ENCODE measurements at places on chromosomes 12 and 14.

DNA sequence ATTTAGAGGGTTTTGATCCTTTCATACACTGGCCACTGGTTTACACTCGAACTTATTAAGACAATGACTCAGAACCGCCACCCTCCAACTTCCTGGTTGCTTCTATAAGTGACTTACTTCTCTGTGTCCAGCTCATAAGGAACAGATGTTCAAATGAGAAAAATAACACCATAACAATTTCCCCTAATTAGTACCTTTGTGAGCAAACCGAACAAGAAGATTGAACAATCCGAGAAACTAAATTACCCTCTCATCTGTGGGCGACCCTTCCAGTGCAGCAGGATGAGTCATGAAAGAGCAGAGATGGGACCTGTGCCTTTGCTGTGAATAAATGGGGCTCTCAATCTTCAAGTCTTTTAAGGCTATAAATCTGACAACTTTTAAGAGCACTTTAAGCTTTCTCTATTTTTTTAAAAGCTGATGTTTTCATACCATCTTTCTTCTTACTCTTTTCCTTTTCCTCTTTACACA lies 146.8 kb upstream of the RASSF8 start:
- DNase-seq: peak; percentile 56

GRCh38 chr14:21965042-21965441 lies 291.4 kb upstream of the OR4E1 start:
- DNase-seq: no peak

DNA sequence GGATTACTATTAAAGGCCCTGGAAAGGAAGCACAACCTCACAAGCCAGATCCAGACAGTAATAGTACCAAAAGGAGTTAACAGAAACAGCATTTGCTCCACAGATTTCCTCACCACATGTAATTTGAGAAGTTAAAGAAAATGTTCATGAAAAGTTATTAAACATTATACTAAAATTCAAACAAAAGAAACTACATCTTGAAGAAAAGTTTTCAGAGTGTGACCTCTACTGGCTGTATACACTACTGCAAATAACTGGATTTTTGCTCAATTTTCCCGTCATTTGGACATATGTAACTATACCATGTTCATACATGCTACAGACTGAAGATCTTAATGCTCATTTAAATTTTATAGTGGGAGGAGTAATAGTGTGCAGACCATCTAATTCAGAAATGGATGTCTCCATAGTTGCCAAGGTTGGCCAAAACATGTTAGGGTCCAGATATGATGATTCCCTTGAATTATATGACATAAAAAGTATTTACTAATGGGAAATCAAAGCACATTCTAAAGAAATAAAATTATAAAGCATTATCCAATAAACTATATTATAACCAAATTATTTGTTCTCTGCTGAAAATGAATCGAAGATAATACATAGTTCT lies 5.6 kb downstream of the KRR1 start:
- DNase-seq: peak; percentile 42

GRCh38 chr12:81337886-81338285 lies 260.0 kb downstream of the ACSS3 start:
- DNase-seq: no peak

DNA sequence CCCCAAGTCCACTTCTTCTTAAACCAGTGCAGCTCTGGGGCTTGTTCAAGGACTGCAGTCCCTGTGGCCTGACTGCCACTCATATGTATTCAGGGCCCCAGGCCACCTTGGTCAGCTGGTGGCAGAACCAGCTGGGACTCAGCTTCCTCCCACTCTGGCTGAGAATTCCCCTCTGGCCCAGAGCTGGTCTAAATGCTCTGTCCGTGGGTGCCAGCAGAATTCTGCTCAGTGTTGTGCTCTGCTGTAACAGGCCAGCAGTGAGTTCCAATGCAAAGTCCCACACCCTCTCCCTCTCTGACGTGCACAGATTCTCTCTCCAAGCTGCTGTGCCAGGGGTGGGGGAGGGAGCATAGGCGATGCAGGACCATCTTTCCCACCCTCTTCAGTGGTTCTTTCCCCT lies 210.4 kb upstream of the RGS6 start:
- peak; percentile 39 for DNase-seq

DNA sequence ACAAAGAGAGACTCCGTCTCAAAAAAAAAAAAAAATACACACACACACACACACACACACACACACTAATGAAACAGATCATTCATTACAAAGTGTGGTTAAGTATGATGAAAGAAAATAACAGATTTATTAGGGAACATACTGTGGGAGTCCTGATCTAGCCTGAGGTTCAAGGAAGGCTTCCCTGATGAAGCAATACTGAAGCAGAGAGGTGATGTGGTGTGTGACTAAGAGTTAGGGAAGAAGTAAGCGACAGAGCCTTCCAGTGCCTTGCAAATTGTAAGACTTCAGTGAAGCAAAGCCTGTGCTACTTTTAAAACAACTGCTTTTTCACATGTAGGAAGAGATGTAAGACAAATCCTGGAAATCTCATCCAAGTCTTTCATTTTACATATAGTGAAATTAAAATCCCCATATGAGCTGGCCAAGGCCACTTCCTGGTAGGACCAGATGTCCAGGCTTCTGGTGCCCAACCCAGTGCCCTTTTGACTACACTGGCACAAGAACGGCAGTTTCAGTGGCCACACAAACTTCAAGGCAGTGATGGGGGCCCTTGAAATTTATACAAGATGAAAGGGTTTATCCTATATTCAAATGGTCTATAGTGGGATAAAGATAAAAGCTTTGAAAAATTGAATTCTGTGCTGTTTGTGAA lies 86.2 kb downstream of the STON2 start:
- peak; percentile 26 for DNase-seq

- DNase-seq: peak; percentile 20
These were observed 32.9 kb downstream of the TCHP start for GRCh38 chr12:109932878-109933503.

GRCh38 chr14:53265025-53265424 lies 111.9 kb upstream of the DDHD1 start:
- DNase-seq: no peak

DNA sequence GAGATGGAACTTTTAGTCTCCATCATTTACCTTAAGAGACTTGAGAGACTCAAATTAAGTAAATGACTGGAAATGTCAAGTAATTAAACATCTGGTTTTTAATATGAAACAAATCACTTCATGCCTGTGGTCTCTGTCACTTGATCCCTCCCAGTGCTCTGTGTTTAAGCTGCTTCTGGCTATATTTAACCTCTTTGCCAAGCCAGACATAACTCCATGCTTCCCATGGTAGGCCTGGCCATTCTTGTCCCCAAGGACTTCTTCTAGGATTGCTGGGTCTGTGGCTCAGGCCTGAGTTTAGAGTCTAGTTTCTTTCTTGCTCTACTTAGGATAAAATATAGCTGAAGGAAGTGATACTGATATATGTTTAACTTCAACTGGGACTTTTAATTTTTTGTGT lies 1013.6 kb downstream of the FLRT2 start:
- peak; percentile 1 for DNase-seq

GRCh38 chr12:65287426-65287825 lies 8.9 kb downstream of the MSRB3 start:
- DNase-seq: no peak

DNA sequence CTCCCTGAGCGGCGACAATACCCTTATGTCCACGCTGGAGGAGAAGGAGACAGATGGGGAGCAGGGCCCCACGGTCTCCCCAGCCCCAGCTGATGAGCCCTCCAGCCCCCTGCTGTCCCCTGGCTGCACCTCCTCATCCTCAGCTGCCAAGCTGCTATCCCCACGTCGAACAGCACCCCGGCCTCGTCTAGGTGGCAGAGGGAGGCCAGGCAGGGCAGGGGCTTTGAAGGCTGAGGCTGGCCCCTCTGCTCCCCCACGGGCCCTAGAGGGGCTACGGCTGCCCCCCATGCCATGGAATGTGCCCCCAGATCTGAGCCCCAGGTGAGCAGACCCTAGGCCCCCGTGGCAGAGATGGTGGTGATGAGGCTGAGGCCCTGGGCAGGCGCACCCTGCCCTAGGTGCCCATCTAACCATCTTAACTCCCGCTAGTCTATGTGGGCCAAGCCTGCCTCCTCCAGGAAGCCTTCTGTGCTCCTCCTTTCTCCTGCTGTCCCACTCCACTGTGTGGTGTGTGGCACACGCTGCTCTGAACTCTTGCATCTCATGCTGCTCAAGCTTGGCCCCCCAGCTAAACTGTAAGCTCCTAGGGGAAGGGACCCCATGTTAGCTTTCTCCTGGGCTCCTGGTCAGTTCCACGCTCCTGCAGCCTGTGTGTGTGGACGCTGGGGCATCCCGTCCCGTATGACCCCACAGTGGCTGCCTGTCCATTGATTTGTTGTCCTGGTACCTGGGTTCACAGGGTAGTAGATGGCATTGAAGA lies 12.1 kb downstream of the MCRS1 start:
- DNase-seq: no peak

DNA sequence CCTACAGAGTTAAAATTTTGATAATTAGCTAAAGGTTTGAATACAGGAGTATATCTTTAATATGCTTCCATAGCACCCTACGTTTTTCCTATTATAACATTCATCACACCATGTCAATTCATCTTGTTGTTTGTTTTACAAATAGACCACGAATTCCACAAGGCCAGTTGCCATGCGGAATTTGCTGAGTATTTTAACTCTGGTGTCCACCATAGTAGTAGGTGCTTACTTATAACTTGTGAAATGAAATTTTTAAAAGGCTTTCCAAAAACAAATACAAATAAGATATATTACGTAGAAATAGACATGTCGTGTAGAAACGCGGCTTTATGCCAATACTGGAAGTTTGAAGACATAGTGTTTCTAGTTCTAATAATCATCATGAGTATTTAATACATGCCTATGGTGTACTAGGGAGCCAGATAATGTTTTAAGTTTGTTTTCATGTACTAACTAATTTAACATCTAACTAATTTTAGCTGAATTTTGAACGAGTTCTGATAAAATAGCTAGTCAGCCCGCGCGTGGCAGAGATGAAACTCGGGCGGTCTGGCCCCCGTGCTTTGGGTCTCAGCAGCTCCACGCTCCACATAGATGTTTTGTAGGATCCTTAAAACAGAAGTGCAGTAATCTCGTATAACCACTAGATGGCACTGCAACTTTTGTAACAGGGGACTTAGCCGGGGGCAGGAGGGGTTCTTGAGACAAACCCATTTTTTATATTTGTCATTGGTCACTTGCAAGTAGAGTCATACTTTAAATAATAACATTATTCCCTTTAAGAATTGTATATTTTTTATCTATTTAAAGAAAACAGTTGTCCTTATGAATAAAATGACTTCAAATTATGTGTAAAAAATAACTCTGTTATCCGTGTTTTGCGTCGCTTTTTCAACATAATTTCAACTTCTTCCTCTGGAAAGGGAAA lies 10.2 kb downstream of the CD69 start:
- DNase-seq: peak; percentile 61

DNA sequence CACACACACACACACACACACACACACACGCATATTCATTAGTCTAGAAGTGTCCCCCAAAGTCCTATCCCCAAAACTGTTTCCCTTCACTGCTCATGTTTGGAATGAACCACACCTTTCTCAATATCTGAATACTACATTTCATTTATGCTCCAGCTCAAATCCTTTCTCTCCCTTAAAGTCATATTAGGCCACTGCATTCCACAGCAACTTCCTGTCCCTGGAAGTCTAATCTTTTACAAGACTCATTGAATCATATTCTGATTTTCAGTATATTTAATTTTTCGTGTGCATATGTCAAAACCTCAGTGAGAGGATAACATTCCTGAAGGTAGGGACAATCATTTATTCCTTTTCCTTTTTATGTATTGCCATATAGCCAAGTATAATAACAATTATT lies 155.6 kb upstream of the LMNTD1 start:
- no peak for DNase-seq

DNA sequence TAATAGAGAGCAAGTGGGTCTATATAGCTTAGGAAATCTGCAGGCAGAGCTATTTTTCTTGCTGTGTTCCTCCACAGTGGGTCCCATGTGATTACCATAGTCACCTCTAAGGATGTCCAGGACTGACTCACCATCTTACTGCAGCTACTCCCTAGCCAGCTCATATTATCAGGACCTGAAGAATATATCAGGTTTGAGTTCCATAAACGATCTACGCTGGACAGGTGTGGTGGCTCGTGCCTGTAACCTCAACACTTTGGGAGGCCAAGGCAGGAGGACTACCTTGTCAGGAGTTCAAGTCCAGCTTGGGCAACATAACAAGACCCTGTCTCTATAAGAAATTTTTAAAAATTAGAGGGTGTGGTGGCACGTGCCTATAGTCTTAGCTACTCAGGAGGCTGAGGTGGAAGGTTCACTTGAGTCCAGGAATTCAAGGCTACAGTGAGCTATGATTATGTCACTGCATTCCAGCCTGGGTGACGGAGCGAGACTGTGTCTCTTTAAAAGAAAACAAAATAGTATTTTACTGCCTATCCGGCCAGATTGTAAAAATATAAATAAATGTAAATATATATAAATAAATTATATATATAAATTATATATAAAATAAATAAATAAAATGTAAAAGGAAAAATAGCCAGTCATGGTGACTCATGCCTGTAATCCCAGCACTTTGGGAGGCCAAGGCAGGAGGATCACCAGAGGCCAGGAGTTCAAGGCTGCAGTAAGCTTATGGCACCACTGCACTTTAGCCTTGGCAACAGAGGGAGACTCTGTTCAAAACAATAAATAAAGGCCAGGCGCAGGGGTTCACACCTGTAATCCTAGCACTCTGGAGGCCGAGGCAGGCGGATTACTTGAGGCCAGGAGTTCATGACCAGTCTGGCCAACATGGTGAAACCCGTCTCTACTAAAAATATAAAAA lies 6.9 kb upstream of the SPRYD4 start:
- DNase-seq: no peak

DNA sequence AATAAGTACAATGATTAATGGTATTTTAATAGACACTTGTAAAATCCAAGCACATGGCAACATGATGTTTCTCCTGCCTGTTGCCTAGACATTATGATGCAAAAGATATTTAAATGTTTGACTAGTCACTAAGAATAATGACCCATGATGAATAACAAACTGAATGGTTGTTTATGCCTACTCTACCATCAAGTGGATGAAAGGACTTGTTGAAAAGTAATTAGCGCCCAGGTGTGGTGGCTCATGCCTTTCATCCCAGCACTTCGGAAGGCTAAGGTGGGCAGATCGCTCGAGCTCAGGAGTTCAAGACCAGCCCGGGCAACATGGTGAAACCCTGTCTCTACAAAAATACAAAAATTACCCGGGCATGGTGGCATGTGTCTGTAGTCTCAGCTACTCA lies 30.7 kb downstream of the KIF21A start:
- DNase-seq: no peak

- DNase-seq: no peak
These were observed 46.0 kb upstream of the HIF1A start for GRCh38 chr14:61649283-61649682.

GRCh38 chr14:79090641-79091180 lies 920.5 kb downstream of the NRXN3 start:
- no peak for DNase-seq

- DNase-seq: peak; percentile 97
These were observed 514 bp upstream of the ATXN2 start for GRCh38 chr12:111599453-111600204.

- DNase-seq: peak; percentile 20
These were observed at the start of gene ANKS1B for GRCh38 chr12:99984271-99985128. Gene ANKS1B (minus strand): TSS chr12:99984936. CDS start chr12:99984237, 699 bp downstream.

- no peak for DNase-seq
These were observed 23.6 kb upstream of the RDH16 start for GRCh38 chr12:56980941-56981530.

- no peak for DNase-seq
These were observed 14.2 kb downstream of the SEL1L start for GRCh38 chr14:81519200-81520011.

GRCh38 chr12:65640489-65640901 lies 183.8 kb upstream of the HMGA2 start:
- peak; percentile 72 for DNase-seq

GRCh38 chr12:110338754-110339153 lies 57.7 kb downstream of the ATP2A2 start:
- DNase-seq: no peak

- no peak for DNase-seq
These were observed 8.6 kb downstream of the PLEKHH1 start for GRCh38 chr14:67541448-67542387.

All from AG10803 (cell line).